ENCODE measurements at places on chromosomes 7 and 10.

GRCh38 chr10:122852261-122852660 lies 6.6 kb upstream of the CUZD1 start:
- no peak for DNase-seq

DNA sequence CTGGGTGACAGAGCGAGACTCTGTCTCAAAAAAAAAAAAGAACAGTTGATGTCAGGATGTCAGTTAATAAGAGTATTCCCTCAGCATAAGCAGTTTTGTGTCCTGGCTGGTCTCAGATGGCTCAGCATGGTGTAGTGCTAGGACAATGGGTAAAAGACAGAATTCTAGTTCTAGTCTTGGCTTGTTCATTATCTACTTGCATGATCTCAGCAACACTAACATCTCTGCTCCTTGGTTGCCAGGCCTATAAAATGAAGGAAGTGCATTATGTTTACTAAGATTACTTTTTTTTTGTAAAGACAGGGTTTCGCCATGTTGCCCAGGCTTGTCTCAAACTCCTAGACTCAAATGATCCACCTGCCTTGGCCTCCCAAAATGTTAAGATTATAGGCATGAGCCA lies 84.3 kb upstream of the SP8 start:
- no peak for DNase-seq

DNA sequence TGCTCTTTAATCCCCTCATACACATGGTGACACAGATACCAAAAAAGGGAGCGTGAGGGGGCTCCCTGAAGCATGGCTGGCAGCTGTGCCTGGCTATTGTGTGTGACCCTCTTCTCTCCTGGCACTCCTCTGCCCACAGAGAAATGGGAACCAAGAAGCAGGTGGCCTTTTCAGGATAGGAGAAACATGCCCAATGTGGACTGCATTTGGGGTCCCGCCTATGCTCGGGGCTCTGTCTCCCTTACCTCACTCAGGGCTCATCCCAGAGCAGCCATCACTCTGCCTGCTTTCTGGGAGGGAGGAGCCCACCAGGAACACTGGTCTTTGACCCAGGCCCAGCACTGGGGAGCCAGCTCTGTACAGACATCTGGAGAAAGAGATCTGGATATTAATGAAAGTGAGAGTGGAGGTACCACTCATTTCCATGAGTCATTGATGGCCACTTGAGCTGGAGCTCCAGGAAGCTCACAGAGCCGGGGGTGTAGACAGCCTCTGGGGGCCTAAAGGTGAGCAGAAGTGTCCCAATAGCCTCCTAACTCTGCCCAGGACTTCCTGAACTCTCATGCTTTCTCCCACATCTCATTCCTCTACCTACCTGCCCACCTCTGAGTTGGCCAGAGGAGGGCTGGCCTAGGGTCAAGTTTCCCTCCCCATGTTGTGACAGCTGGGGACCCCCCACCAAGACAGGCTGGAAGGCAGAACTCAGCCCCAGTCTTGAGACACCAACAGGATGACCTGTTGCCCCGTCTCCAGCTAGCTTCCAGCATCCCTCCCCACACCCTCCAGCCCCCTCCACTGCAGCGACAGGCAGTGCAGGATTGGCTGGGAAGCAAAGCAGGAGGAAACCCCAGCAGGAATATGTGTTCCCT lies 42.6 kb downstream of the DRGX start:
- DNase-seq: no peak

GRCh38 chr7:25124465-25125136 lies 459 bp downstream of the CYCS start:
- DNase-seq: peak; percentile 46

GRCh38 chr7:142811154-142811737 lies 40.5 kb downstream of the PRSS2 start:
- no peak for DNase-seq

- no peak for DNase-seq
These were observed 90.1 kb downstream of the PIP4K2A start for GRCh38 chr10:22624287-22624738.

GRCh38 chr10:117720931-117721835 lies 178.6 kb downstream of the EMX2 start:
- DNase-seq: no peak

GRCh38 chr7:118734541-118734940 lies 510.0 kb downstream of the ANKRD7 start:
- DNase-seq: no peak

GRCh38 chr10:96271016-96271815 lies at the start of gene BLNK:
TSS of gene BLNK (minus strand) at chr10:96271569. CDS start at chr10:96271398, 171 bp downstream.
- peak; percentile 79 for DNase-seq

GRCh38 chr10:653991-654646 lies 35.3 kb downstream of the DIP2C start:
- DNase-seq: no peak

GRCh38 chr7:18900803-18901202 lies 216.6 kb downstream of the TWIST1 start:
- no peak for DNase-seq

DNA sequence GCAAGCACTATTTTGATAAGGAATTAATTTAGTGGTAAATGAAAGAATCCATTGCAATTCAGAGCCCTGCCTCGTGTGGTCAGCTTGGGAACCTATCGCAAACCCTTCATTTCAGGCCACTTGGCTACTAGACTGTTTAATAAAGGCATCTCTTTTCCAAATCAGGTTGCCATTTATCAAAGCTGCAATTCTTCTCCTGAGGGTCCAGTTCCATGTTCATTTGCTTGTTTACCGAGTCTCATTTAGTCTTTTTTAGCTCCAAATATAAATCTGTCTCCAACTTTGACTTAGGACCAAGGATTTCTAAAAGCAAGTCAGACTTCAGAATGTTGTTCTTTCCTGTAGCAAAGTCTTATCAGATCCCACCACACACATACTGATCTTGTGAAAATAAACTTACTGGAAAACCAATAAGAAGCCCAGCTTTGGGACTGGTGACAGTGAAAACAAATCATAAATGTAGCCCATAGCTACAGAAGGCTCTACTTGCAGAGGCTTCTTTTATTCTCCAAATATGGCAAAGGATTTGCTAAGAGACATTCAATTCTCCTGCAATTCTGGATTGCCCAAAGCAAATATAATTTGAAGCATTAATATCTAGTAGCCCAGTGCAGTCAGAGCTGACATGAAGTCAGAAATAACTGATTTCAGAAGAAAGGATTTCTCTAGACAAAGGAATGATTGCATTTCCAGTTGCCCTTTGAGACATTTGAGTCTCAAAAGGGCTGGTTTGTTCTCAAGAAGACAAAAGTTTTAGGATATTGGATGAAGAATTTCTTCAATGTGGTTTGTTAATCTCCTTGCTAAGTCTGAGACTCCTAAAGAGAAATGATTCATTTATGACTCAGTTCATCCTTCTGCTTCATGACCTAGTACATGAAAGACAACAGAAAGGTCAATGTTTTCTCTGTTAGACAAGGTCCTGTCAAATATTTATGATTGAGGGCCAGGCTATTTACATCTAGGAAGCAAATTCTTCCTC lies 28.0 kb downstream of the PPP1R3C start:
- no peak for DNase-seq

DNA sequence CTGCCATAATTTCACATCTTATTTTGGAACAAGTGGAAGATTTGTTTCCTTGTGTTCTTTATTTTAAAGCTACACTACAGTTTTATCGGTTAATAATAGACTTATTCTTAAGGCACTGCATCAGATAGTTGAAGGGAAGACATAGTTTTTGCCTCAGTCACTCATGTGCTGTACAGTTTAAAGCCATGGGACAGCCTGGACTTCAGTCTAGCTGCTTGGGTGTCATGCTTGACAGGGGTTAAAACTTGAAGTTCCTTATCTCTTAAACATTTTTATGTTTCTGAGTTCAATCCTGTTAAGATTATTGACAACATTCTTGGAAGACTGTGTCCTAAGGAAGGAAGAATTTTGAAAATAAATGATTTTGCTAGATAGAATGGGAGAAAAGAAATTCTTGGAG lies 49.7 kb downstream of the PPP1R9A start:
- no peak for DNase-seq

DNA sequence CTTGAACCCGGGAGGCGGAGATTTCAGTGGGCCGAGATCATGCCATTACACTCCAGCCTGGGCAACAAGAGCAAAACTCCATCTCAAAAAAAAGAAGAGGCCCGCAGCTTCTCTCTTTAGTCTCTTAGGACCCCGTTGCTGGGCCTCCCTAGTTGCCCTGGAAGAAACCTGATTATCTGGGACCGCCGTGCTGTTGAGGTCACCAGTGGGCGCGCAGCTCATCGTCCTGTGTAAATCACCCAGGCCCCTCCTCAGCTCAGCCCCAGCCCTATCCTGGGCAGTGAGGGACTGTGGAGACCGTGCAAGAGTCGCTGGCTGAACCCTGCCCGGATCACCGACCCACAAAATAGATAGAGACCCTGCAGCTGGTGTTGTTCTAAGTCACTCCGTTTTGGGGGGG lies 85.0 kb downstream of the UNCX start:
- no peak for DNase-seq

- no peak for DNase-seq
These were observed 139.5 kb upstream of the CHRM2 start for GRCh38 chr7:136728945-136729344.

DNA sequence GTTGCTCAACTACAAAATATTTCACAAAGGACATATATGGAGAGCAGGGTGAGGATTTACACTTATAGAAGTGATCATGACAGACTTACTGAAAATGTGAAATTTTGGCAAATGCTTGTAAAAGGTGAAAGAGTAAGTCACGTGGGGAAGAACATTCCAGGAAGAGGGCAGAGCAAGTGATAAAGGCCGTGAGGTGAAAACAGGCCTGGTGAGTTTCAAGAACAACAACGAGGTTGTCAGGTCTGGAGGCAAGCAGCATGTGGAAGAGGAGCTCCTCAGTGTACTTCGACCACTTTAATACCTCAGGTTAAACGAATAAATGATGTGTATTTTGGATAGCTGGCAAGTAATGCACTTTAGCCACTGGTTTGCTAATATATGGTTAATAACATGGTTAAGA lies 706.7 kb downstream of the PCDH15 start:
- DNase-seq: no peak

DNA sequence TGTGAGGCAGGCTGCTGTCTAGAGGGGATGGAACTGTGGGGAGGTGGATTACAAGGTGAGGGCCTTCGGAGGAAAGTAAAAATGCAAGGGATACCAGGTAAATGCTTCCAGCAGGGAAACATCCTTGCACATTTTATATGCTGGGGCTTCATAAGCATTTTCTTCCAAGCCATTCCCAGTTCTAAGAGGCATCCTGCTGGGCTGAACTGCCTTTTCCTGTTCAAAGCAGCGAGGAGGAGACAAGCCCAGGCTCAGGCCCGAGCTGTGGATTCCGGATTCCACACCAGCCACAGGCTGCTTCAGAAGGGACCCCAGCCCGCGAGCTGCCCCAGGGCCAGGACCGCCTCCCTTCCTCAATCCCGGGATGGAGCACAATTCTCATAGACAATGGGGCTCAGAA lies 249.7 kb downstream of the TNS3 start:
- no peak for DNase-seq

DNA sequence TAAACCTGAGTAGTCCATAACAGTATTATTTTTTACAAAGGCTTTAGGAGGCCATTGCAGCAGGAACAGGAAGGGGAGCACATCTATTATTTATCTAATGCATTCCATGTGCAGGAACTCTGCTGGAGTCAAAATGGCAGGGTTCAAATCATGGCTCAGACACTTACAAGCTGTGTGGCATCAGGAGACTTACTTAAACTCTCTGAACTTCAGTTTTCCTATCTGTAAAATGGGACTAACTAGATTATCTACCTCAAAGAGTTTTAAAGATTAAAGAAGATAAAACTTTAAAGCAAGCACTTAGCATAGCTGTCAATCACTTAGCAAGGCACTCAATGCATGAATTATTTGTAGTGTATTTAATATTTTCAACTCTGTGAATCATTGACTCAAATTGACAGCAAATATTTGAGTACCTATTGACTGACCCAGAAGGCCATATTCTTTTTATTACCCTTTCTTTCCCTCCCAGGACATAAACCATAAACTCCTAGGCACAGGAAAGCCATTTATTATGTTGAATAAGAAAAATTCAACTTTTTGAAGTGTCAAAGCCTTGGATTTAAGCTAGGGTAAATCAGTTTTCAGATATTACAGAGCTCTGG lies 115.8 kb upstream of the FAM204A start:
- DNase-seq: no peak

- DNase-seq: no peak
These were observed 31.1 kb downstream of the RTKN2 start for GRCh38 chr10:62237506-62237905.

GRCh38 chr7:133077394-133077793 lies 4.5 kb downstream of the CHCHD3 start:
- no peak for DNase-seq

DNA sequence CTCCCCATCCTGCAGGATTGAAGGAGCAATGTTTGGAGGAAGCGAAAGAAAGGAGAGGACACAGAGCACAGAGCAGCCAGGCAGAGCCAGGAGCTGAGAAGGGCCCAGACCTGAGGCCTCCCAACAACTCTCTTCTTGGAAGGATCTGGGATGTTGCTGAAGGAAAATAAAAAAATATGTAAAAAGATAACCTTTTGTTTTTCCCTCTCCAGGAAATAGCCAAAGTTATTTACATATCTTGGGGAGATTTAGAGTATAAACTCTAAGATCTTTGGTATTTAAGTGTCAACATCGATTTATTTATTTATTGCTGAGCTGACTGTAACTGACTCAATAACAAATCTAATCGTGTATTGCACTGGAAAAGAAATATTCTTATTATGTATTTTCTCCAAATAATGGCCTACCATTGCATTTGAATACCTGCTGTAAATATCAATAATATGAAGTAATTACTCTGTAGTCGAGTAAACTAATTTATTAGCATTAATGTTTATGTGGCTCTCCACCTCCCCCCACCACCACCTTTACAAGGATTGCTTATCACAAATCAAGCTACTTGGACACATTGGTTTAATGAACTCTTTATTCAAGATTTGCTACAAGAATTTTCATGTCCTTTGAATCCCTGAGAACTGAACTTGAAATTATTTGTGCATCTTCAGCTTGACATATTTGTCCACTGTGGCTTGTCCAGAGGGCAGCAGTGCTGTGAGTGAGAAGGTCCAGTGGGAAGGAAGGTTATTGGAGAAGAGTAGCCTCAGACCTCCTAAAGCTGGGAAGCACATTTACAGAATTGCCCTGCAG lies 1.8 kb upstream of the HOXA11 start:
- DNase-seq: no peak

DNA sequence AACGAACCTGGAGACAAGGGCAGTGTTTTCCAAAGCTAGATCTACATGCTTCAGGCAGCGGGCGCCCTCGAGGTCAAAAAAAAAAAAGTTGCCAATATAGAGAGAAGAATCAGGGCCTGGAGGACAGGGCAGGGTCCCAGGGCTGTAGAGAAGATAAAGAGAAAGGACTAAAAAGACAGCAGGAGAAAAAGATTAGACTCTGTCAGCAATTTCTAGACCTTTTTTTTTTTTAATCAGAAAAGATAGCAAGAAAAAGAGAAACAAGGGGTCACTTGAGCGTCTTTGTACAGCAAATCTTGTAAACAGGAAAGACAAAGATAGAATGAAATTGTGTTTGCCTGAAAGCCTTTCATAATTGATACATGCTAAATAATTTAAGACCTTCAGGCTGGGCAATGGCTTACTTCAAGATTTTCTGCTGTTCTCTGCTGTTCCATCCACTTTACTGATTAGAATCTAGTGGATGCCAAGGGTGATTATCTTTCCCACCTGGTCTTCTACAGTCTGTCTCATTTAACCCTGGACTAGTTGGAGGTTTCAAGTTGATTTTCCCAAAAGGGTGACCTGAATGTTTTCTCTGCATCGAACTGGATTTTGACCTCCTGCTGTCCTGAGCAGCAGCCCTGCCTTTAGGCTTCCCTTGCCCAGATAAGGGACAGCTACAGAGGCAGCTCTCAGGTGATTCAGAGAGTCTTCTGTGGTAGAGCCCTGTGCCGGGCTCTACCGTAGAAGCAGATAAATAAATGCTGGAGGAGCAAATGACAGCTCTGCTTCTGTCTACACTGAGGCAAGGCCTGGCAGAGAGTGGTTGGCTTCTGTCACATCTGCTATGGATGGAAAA lies 5.1 kb downstream of the LMOD2 start:
- no peak for DNase-seq

Measured in left lobe of liver (tissue), 2 donors.